ENCODE measurements at places on chromosomes 1 and 21.

GRCh38 chr1:231162297-231162969, 575 bp downstream of the TRIM67 start:
- ATAC-seq, result no peak

- no peak for ATAC-seq
These were observed 23.8 kb upstream of the CPLANE2 start for GRCh38 chr1:16260814-16261213.

GRCh38 chr1:40982721-40983120, 3.2 kb downstream of the CTPS1 start:
- no peak for ATAC-seq

DNA sequence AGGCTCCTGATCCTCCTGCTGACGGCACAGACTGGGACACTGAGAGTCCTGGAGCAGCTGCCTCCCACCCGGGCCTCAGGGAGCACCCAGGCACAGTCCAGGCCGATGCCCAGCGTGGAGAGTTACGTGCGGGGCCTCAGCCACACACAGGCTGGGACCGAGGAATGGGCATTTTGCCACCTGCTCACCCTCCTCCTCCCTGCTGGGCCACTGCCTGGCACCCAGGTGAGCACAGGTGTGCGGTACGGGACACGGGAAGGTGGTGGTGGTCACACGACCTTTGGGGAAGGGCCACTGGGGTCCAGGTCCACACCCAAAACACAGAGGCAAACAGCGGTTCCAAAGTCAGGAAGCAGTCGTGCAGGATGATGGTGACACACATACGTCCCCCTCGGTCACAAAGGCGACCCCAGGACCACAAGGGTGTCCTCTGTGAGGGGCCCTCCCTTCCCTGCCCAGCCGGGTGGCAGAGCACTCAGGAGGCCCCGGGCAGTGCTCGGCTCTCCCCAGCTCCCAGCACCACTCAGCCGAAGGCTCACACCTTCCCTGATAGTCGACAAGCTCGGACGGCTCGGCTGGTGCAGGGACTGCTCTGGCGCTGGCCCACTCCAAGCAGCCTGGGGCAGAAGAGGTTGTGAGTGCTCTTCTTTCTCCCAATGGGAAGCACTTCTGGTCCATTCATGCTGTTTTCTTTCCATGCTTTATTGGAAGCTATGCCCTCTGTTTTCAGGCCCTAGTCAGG, 14.3 kb downstream of the MORN1 start:
- no peak for ATAC-seq

- no peak for ATAC-seq
These were observed 8.0 kb downstream of the TMPRSS3 start for GRCh38 chr21:42387843-42388340.

DNA sequence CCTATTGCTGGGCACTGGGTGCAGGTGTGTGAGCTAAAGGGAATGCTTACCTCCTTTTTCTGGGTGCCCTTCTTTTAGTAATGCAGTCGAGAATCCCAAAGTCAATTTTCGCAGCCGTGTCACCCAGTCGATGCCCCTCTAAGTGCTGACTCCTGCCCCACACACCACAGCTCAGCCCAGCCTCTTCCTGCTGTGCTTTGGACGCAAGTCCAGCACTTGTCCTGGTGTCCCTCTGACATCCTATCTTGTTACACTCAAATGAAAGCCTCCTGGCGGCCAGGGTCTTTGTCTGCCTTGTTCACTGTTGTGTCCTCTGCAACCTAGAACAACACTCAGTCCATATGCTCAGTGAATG, 58.5 kb upstream of the RUNX3 start:
- ATAC-seq, result no peak

GRCh38 chr21:45148316-45148990, 74.1 kb downstream of the ADARB1 start:
- no peak for ATAC-seq

- ATAC-seq, result no peak
These were observed 92.5 kb upstream of the RGS4 start for GRCh38 chr1:162976628-162977027.

DNA sequence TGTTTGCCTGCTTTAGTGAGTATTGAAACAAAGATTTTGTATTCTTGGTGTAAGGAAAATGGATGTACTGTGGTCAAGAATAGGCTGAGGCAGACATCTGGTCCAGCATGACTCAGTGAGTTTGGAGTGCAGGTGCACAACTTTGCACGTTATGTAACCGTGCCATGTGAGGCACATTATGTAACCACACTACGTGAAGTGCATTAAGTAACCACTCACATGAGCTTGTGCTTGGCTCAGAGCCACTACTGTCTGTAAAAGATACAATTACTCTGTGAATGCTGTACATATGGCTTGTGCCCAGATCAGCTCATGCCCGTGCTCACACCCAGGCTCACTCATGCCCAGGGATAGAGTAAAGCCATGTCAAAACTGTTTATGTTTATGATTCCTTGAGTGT, 216.8 kb downstream of the CTH start:
- no peak for ATAC-seq

GRCh38 chr1:26799479-26800142, 11.9 kb downstream of the PIGV start:
- peak; percentile 90 for ATAC-seq

- ATAC-seq, result no peak
These were observed 80.5 kb upstream of the RALGPS2 start for GRCh38 chr1:178644308-178645120.

GRCh38 chr21:29092102-29092959, 18.9 kb upstream of the CCT8 start:
- peak; percentile 67 for ATAC-seq

DNA sequence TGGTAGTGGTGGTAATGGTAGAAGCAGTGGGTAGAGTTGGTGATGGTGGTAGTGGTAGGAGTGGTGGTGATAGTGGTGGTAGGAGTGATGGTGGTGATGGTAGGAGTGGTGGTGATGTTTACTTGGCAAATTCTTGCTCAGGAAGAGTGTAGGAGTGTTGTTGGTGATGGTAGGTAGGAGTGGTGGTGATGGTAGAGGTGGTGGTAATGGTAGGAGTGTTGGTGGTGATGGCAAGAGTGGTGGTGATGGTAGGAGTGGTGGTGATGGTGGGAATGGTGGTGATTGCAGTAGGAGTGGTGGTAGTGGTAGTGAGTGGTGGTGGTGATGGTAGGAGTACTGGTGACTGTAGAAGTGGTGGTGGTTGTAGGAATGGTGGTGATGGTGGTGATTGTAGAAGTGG, 106.5 kb downstream of the DISC1 start:
- ATAC-seq, result no peak

DNA sequence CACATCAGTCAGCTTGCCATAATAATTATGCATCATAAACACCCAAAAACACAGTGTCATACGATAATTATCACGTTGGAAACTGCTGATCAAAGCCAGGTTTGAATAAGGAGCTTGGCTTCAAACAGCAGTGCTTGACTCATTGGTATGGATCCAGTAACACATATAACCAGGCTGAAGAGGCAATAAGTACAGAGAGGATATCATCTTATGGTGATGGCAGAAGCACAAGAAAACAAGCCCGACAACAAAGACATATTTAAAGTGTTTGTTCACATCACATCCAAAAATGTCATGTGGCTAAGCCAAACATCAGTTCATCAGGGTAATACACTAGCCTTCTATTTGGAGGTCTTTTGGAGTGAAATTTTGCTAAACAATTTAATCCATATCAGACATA, 389.7 kb downstream of the NCAM2 start:
- ATAC-seq, result no peak

GRCh38 chr1:22826604-22827580, 116.3 kb downstream of the EPHB2 start:
- ATAC-seq, result no peak

DNA sequence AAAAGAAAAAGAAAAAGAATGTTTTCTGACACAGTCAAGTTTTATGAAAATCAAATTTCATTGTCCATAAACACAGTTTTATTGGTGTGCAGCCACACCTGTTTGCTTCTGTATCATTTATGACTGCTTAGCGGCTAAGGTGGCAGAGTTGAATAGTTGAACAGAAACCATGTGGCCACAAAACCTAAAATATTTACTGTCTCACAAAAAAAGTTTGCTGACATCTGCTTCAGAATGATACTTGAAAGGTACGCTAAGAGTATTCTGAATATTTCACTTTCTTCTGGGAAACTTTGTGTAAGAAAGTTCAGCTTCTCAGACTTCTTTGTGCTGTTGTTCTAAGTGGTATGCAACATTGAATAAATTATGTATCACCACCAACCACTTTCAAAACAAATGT, 6.2 kb downstream of the KCNK1 start:
- peak; percentile 50 for ATAC-seq

- no peak for ATAC-seq
These were observed 622.5 kb upstream of the NR5A2 start for GRCh38 chr1:199404976-199405375.

DNA sequence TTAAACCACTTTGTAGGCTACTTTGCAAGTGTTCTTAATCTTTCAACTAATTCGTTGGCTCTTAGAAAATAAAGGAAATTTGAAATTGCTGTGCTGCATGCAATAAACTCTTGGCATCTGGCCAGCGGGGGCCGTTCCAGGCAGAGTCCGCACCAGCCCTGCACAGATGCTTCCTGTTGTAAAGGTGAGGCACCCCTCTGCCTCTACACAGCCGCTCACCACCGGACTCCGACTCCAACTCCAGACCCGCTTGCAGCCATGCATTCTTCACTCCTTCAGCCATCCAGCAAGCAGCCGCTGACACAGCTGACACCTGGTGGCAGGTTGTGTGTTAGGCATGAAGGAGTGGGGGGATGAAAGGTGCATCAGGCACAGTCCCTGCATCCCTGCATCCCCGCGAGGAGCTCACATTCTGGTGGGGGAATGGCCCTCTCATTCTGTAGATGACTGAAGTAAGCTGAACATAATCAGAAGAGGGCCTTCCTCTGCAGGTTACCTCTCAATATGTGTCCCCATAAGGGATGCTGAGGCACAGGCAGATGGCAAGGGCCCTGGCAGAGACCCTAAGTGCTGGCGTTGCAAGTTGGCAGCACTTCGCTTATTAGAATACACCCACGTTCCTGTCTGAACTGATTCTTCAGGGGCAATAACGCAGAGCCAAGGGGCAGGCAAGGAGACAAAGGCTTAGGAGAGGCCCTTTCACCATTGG, 56.8 kb downstream of the GLIS1 start:
- peak; percentile 44 for ATAC-seq

DNA sequence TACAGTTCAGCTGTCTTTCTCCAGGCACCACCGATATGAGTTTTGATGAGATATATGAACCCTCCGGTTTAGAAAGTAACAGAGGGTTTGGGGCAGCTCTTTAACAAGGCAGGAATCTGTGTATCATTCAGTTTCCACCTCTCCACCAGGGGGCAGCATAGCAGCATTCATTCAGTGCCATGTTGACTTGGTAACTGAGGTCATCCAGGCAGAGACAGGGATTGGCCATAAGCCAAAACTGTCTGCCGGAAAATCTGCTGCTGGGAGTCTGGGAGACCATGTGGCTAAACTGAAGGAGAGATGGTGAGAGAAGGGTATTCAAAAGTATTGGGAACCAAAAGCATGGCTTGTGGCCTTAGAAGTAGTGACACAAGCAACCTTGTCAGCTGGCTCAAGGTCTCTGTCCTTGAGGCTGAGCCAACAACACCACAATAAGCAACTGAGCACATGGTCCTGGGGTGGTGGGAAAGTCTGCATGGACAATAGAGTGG, 98.5 kb downstream of the LMX1A start:
- no peak for ATAC-seq

- ATAC-seq, result peak; percentile 88
These were observed 44.1 kb upstream of the SLC25A33 start for GRCh38 chr1:9494936-9495758.

GRCh38 chr1:37131281-37131680, 97.0 kb upstream of the GRIK3 start:
- ATAC-seq, result no peak

DNA sequence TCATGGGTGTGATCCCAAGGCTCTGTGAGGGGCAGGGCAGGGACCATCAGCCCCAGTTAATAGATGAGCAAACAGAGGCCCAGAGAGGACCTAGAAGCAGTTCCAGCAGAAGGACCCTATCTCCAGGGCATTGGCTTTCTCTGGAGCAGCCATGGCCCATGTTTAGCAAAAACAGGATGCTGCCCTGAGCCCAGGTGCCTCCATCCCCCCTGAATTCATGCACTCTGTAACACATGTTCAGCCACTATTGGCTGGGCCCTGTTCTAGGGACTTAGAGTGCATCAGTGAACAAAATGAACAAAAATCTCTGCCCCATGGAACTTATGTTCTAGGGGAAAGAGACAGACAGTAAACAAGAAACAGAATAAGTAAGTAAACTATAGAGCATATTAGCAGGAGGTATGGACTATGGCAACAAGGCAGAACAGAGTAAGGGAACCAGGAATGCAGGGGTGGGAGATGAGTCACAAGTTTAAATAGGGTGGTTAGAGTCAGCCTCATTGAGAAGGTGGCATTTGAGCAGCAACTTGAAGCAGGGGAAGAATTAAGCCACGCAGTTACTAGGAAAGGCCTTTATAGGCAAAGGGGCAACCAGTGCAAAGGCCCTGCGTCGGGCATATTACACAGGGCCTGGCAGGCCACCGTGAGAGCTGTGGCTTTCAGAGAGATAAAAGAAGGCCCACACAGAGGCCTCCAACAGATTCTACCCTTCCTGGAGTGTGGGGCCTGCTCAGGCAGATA, 185.9 kb upstream of the EDN2 start:
- ATAC-seq, result peak; percentile 78

- ATAC-seq, result no peak
These were observed 25.3 kb downstream of the ZMYND12 start for GRCh38 chr1:42430286-42431135.

GRCh38 chr1:185573677-185574076, 160.5 kb upstream of the HMCN1 start:
- ATAC-seq, result no peak

DNA sequence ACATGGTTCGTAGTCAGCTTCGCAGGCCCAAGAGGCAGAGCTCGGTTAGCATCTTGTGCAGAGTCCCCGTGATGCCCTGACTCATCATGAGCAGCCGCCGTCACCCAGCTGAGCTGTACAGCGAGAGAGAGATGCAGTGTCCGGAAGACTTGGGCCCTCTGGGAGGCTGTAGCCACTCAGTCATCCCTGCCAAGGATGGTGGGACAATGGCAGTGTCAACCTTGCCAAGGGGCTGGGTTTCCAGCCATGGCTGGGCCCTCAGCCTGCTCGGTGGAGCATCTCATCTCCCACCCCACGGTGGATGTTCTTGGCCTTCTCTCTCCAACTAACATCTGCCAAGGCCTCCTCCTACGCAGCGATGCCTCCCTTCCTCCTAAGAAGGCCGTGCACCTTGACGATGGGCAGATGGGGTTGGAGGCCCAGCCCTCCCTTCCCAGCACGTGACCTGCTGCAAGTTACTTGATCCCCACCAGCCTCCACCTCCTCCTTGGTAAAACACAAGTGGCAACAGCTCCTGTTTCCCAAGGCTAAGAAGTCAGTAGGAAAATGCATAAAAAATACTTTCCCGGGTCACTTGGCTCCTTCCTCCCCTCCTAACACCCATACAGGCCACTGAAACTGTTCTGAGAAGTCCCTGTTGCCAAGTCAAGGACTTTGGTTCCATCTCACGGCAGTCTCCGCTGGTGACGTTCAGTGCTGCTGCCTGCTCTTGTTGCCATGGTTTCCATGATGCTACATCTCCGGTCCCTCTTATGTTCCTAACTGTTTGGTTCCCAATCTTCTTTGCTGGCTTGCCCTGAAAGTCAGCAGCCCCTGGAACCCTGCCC, 384.7 kb upstream of the VAMP3 start:
- ATAC-seq, result no peak
